M059J (cell line): ENCODE measurements at places on chromosomes 13 and 19. TPM values are rescaled to one million over a fixed set of nuclear protein-coding genes. Genes with fewer than 3 reads are reported as not detected.

DNA sequence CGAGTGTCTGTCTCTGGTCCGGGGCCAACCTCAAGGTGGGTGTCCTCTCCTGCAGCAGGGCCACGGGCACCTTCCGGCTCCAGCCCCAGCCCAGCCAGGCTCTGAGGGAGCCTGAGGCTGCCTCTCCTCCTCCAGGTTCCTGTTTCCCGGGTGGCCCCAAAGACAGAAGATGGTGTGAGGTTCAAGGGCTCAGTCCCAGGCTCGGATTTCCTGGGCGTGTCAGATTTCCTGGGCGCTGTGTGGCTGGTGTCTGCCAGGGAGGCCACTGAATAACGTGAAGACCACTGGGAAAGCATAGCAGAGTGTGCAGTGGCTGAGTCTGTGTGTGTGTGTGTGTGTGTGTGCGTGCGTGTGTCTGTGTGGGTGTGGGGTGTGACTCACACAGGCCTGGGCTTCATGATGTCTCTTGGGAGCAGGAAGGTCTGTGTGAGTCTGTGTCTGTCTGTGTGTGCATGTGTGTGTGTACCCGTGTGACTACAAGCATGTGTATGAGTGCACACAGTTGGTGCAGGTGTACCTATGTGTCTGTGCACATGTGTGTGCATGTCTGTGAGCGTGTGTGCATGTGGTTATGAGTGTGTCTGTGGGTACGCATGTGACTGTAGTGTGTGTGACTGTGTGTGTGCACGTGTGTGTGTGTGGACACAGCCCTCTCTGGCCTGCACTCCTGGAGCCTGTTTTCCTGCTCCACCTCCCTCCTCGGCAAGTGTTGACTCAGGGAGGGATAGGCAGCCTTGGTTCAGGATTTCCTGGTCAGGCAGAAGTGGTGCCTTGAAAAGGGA is 28.3 kb downstream of the CEBPA start:
- peak; percentile 51 for DNase-seq

GRCh38 chr19:41924151-41925145 is 3.8 kb downstream of the ERFL start:
- no peak for DNase-seq

Gene EDNRB
- 2.2 and 3.6 TPM in 2 replicates for total RNA-seq

DNA sequence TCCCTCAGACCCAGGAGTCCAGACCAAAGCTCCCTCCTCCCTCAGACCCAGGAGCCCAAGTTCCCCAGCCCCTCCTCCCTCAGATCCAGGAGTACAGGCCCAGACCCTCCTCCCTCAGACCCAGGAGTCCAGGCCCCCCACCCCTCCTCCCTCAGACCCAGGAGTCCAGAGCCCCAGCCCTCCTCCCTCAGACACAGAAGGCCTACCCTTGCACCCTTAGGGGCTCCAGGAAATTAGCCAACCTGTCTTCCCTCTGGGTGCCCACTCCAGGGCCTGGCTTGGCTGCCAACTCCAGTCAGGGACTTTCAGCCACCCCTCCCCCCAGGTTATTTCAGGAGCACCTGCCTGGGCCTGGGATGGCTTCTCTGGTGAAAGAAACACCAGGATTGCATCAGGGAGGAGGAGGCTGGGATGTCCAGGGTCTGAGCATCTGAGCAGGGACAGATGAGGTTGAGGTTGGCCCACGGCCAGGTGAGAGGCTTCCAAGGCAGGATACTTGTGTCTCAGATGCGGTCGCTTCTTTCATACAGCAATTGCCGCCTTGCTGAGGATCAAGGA is at the start of gene FGF21:
Gene FGF21 (plus strand): TSS at position 441 of the 558 bp plus-strand sequence. CDS start 713 bp downstream, outside the sequence.
- DNase-seq = no peak

DNA sequence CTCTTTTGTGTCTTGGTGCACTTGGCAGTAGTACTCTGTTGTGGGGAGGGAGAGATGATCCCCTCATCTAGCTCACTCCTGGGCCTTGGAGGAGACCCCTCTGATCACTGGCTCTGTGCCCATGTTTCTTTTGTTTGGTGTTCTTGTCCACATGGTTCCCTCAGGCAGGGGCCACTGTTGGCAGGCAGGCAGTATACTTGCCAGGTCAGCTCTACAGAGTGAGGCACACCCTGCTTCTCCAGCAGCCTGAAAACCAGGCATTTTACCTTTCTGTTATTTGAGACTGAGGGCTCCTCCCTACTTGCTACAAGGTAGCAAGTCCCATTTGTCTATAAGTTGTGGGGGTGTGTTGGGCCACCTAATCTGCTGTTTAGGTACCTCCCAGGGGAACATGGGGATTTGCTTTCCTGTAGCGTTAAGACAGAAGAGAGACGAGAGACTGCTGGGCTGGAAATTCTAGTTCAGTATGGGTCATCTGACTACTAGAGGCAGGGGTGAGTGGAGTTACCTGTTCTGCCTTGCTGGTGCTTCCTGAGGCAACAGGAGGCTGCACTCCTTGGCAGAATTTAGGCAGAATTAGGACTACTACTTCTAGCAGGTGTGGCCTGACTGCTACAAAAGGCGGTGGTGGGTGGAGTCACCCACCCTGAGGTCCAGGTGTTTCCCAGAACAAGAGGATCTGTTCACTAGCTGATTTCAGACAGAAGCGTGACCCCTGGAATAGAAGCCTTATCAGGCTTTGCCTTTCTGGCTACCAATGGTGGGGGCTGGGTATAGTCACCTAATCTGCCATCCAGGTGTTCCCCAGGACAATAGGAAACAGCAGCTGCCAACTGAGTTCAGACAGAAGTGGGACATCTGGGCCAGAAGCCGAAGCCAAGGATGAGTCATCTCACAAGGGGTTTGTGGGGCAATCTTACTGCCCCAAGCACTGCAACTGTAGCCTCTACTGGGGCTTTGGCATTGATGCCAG is 843.0 kb upstream of the ATXN8OS start:
- no peak for DNase-seq

DNA sequence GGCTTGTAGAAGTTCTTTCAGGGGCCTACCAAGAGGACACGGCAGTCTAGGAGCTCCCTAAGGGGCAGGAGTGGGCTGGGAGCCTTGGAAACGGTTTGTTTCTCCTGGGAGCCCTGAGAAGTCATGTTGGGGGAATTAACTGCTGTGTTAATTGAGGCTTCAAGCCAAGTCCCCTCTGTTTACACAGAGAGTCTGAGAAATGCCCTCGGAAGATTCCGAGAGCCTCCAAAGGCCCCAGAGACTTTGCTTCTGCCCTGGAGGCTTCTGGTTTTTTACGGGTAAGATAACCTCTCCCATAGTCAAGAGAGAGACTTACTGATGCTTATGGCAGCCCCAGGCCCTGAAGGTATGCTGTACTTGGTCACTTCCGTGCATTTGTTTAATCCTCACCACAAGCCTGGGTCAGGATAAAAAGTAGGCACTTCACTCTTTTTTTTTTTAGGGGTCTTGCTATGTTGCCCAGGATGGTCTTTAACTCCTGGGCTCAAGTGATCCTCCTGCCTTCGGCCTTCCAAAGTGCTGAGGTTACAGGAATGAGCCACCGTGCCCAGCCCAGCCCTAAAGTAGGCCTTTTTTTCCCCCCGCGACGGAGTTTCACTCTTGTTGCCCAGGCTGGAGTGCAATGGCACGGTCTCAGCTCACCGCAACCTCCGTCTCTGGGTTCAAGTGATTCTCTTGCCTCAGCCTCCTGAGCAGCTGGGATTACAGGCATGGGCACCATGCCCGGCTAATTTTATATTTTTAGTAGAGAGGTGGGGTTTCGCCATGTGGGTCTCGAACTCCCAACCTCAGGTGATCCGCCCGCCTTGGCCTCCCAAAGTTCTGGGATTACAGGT is 15.2 kb downstream of the IER2 start:
- DNase-seq = peak; percentile 91

Gene LONP1
- total RNA-seq = 53.1 and 71.2 TPM in 2 replicates

GRCh38 chr19:13459351-13459750 is 46.9 kb downstream of the CACNA1A start:
- no peak for DNase-seq

Gene PROZ
- total RNA-seq = not detected in 2 replicates

GRCh38 chr19:18590273-18591272 is 2.0 kb downstream of the REX1BD start:
- DNase-seq = no peak

DNA sequence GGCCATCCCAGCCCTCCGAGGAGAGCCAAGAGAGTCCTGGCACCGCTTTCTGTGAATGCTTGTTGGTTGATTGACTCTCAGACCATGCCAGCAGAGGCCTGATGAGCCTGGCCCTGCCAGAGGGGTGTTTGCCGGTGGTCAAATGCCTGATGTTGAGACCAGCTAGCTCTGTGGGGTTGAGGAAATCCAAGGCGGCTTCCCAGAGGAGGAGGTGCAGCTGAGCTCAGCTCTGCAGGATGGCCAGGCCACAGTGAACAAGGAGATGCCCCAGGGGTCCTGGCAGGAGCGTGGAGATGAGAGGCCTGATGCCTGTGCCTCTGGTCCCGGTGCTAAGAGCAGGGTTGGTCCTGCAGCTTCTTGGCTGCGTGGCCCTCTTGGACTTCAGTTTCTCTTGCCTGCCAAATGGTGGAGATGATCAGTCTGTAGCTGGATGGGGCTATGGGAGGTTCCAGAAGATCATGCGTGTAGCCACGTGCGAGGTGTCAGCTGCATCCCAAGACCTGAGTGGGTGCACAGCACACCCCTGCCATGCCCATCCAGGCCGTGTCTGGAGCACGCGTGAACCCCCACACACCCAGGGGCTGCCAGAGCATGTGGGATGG is 16.8 kb downstream of the NFIC start:
- DNase-seq = no peak

GRCh38 chr19:5799247-5800241 is 5.3 kb upstream of the NRTN start:
- DNase-seq = no peak

DNA sequence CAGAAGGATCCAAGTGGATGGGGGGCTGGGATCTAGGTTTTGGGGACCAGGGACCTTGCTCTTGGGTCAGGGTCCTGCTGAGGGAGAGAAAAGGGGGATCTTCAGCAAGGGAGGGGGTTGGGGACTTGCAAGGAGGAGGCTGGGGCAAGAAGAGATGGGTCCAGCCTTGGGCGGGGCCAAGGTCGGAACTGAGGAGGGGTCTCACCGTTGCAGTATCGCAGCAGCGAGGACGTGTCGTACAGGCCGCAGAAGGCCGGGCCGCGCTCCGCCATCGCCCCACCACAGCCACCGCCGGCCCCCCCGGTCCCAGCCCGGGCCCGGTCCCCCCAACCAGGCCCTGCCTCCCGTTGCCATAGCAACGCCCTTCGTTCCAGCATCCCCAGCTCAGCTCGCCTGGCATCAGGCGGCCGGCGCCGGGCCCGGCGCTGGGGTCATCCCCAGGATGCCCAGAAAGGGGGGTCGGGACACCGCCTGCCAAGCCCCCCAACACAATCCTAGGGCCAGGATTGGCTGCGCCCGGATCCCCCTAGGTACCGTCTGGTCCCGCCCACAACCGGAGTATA is 6.0 kb upstream of the EML2 start:
- no peak for DNase-seq

DNA sequence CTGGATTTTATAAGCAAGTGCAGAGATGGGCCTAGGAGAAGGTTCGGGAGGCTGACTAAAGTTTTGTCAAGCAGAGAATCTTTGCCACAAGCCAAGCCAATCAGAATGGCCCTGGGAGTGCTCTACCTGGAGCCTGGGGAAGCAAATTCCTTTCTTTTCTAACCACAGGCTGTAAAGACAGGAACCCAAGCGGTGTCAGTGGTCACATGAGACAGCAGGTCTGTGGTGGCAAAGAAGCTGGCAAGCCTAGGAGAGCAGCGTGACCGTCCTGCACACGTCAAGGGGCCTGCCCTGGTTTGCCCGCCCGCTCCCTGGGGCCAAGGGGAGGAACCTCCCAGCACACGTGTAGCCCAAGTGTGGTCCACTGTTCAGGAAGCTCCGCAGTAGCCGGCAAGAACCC is 90.8 kb downstream of the IPO5 start:
- DNase-seq = peak; percentile 54

GRCh38 chr19:19062454-19063182 is 1.2 kb upstream of the SLC25A42 start:
- peak; percentile 87 for DNase-seq

- DNase-seq = no peak
These were observed 61.1 kb downstream of the MIPEP start for GRCh38 chr13:23828086-23828485.

GRCh38 chr13:98838776-98839175 is 86.3 kb upstream of the SLC15A1 start:
- peak; percentile 4 for DNase-seq

DNA sequence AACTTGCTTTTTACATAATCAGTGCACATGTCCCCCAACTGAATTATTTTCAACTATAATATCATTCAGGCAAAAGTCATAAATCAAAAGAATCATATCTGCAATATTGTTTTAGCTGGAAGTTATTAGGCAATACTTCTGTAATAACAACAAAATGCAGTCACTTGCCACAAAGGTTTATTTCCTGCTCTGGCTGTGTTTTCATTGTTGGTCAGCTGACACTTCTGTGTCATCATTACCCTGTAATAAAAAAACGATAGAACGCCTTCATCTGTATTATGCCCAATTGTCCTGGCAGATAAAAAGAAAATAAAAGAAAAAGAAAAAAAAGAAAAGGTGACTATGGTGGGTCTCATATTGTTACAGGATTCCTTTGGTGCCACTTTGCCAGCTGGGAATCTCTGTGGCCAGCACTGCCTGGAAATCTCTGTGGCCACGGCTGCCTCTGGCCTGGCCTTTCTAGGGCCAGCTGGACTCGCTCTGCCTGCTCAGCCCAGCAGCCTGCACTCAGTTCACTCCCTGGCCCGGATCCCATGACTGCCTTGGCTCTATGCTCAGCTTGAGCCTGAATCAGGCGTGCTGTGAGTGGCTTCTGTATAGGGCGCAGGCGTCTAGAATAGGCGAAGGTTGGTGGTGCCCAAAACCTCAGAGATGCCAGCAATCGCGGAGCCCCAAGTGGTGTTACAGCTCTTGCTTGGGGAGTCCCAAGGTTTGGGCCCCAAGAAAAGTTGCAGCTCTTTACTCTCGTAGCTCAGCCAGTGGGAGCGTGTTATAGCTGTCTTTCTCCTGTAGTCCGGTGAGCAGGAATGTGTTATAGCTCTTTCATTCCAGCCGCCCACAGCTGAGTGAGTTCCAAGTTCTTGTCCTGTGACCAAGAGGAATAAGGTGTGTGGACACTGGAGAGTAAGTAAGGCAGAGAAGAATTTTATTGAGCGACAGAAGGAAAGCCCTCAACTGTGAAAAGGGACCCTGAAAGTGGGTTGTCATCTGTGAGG is 1227.1 kb downstream of the SLITRK1 start:
- peak; percentile 30 for DNase-seq

GRCh38 chr13:73074014-73074413 is 15.2 kb downstream of the KLF5 start:
- no peak for DNase-seq

GRCh38 chr13:78436311-78436710 is 167.0 kb downstream of the POU4F1 start:
- DNase-seq = no peak

DNA sequence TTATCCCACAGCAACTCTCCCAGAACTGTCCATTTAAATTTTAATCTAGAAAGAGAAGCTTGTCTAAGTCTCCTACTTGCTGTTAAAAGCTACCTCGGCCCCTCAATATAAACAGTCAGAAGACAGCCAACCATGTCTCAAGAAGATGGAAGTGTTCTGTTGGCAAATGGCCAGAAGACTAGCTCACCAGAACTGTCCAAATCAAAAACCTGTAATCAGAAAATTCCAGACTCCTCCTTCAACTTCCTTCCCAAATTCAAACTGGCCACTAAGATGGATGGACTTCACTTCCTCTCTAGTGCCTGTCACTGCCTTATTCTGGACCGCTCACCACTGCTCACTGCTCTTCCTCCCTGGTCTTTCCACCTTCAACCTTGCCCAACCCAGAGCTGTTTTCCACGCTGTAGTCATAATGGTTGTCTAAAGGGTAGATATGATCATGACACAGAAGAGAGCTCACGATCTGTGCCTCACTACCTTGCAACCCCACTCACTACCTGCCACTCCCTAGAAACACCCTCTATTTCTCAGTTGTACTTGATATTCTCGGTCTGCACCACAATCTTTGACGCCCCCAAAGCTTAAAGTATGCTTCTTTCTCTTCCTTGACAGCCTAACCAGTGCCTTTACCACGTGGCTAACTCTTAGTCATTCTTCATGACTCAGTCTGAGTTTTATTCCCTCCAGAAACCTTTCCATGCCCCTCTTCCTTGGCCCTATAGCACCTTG is 9.2 kb downstream of the FGF14 start:
- DNase-seq = peak; percentile 10
